ENCODE measurements at places on chromosomes 4 and X.
A peak's percentile ranks its signal among the peaks of the same experiment; 100 is the strongest.

DNA sequence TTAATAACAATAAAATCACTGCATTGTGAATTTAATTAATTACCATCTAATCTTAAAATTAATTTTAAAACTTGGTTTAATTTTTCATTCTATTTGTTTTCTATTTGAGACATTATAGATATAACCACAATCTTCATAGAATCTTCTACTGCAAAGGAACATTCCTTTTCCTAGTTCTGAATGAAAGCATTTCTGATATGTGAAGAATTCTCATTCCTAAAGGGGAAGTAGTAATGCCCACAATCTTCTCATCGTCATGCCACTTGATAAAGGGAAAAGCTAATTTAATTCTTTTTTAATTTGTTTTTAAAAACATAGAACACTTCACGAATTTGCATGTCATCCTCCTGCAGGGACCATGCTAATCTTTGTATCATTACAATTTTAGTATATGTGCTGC lies 23.7 kb downstream of the MGARP start:
- no peak for DNase-seq

DNA sequence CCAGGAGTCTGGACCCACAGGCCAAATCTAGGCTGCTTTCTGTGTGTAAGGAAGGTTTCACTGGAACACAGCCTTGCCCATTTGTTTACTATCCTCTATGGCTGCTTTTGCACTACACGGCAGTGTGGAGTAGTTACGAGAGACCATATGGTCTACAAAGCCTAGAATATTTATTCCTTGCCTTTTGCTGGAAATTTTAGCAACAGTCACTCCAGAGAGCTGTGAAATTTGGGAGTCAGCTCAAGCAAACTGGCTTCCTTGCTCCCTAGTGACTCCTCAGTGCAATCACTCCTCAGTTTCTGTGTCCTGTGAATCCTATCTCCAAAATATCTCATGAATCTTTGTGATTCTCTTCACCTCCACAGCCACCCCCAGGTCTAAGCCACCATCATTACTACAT lies 99.0 kb upstream of the CPEB2 start:
- DNase-seq = no peak

- no peak for DNase-seq
Observed at GRCh38 chr4:113406723-113407016, 354.9 kb downstream of the CAMK2D start.

GRCh38 chrX:68881911-68882310 lies 53.1 kb downstream of the EFNB1 start:
- no peak for DNase-seq

DNA sequence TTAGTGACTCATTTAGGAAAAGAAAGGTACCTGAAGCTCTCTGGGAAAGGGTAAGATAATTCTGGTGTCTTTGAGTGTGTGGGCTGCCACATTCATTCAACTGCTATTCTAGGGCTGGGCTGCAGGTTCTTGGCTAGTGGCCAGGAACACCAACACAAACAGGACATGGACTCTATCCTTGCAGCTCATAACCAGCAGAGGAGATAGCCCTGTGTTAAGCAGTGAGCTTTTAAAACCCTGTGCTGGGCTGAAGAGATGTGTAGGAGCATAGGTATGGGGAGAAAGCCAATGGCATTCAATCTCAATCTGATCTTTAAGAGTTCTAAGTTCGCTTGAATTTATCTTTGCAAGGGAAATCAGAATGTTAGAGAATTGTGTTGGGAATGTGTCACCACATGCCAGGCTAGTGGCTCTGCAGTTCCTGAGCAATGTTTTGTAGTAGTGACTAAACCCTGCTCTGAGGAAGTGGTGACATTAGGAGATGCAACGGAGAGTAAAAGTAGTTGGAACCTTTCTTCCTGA lies 39.2 kb downstream of the SGMS2 start:
- DNase-seq = peak; percentile 19

DNA sequence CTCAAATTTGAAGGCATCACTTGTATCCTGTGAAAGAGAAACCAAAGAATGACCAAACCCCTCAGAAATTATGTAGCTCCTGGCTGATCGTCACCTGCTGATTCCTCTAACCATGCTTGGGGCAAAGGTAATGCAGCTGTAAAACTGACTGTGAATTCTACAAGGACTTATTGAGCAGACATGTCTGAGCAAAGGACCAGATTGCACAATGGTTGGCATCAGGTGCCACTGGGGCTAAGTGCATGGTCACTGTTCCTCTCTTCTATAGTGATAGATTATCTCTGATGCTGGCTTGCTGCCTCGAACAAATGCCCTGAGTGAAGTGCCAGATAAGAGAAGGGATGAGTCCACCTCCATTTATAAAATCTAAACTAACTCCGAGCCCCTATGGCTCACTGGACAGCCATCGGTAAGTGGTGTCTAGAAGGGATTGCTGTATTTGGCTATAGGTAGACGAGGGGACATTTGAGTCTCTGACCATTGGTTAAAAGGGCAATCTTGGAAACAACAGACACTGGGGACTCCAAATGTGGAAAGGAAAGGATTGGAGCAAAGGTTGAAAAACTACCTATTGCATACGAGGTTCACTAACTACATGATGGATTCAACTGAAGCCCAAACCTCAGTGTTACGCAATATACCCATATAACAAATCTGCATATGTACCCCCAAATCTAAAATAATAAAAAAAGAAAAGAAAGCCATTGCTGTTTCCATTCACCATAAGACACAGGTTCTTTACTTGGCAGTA lies 110.7 kb upstream of the IGSF1 start:
- DNase-seq = no peak

DNA sequence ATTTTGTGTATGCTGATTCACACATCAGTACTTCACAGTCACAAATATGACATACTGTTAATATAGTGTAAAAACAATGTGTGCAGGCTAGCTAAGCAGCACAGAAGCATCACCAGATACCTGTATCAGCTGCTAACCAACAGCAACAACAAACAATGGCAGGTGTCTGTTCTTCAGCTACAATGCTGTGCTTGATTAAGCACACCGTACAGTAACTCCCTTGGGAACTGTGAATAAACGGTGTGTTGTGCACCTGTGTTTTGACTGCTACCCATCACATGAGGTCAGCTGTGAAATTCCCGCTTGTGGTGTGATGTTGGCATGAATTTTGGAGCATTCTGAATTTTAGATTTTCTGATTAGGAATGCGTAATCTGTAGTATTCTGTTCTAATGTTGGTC lies 379.7 kb upstream of the FAT1 start:
- DNase-seq = no peak

GRCh38 chr4:51901363-51901762 lies 58.4 kb downstream of the DCUN1D4 start:
- no peak for DNase-seq

DNA sequence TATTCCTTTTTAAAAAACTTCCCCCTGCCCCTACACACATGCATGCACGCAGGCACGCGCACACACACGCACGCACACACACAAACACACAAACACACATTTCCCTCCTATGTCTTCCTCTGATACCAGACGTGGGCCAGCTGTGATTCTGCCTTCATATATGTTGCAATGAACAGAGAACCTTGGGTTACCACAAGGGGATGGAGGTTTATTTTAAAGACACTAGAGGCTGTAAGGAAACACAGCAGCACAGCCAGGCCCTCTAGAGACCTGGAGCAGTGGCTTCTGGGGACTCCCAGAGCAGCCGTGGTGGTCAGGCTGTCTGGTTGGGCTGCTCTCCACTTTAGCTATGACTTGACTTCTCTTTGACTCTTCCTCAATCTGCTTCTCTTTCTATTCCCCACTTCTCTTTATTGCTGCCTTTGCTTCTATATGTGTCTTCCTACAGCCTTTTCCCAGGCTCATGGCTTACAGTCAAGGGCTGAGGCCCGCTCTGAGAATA lies 3.2 kb upstream of the TLR10 start:
- DNase-seq = no peak

DNA sequence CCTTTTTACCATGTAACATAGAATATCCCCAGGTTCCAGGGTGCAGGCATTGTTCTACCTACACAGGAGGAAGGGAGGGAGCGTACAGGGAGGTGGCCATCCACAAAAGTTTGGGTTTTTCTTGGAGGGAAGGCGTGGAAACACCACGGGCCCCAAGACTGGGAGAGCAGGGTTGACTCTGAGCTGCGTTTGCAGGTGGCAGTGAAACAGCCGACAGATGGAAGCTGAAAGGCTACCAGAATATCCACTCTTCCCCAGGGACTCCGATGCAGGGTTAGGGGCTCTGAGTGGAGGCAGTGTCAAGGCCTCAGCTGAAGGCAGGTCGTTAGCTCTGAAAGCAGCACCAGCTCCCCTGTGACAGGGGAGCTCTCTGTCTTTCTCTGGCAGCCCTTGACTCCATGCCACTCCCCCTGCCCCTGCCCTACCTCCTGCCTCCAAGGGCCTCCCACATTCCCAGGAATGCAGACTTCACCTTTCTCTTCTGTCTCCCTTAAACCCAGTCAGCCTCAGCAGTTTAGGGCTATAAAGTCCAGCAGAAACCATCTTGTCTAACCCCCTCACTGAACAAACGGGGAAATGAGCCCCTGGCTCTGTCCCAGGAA lies 14.0 kb upstream of the GLOD5 start:
- DNase-seq = no peak

DNA sequence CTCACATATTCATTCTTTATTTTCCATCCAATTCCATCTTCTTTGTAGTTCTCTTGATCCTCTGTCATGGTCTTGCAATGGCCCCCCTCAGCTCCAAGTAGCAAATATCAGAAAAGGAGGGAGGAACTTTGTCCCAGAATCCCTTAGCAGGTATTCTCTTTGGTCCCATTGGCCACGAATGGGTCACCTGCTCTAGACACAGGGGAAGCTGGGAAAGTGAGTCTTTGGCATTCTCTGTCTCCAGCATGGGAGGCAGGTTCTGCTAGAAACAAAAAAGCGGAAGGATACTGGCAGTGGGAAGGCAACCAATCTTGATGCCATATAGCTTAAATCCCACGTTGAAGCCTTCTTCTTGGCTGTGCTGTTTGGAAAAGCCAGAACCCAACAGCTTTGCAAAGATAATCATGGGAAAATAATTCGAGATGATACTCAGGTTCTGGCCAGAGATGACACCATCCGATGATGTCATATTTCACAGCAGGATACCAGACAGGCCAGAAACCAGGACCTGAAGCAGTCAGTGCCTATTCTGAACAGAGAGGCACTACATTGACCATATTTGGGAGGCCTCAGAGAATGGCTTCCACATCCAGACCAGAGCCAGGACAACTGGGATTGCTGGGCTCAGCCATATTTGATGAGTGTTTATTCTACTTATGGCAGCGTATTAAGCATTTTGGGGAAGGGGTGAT lies 110.4 kb upstream of the ATXN3L start:
- no peak for DNase-seq

- DNase-seq = no peak
Observed at GRCh38 chrX:119948381-119948780, 4.8 kb upstream of the NKAP start.

GRCh38 chrX:69150281-69150960 lies 14.8 kb downstream of the PJA1 start:
- no peak for DNase-seq

- peak; percentile 12 for DNase-seq
Observed at GRCh38 chr4:56026596-56026995, 77.9 kb downstream of the CEP135 start.

GRCh38 chrX:21948897-21949578 lies 8.5 kb downstream of the SMS start:
- DNase-seq = no peak

DNA sequence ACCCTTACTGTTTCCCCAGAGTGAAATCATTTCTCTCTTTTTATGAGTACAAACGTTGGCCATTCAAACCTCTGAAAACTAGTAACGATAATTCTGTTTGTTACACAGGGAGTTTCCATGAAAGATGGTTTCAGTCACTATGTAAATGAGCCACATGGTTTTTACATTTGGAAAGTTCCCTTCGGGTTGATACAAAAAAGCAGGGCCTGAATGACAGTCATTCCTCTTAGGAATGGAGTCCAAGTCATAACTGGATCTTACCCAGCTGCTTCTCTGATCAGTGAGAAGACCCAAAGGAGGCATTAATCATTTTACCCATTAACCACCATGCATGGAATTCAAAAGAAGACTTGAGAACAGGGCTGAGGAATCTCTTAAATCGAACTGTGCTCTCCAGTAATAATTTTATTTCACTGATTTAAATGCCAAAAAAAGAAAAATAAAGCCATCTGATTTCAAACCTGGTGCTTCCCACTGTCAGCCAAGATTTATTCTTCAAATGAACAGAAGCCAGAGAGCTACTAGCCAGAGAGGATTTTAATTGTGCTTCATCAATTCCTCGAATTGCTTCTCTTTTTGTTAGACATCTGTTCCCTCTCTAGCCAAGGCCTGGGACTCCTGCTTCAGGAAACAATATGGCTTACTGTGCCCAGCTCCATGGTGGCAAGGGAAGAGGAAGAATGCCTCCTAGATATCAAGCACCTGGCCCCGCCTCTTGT lies 3.2 kb downstream of the SOWAHB start:
- no peak for DNase-seq

DNA sequence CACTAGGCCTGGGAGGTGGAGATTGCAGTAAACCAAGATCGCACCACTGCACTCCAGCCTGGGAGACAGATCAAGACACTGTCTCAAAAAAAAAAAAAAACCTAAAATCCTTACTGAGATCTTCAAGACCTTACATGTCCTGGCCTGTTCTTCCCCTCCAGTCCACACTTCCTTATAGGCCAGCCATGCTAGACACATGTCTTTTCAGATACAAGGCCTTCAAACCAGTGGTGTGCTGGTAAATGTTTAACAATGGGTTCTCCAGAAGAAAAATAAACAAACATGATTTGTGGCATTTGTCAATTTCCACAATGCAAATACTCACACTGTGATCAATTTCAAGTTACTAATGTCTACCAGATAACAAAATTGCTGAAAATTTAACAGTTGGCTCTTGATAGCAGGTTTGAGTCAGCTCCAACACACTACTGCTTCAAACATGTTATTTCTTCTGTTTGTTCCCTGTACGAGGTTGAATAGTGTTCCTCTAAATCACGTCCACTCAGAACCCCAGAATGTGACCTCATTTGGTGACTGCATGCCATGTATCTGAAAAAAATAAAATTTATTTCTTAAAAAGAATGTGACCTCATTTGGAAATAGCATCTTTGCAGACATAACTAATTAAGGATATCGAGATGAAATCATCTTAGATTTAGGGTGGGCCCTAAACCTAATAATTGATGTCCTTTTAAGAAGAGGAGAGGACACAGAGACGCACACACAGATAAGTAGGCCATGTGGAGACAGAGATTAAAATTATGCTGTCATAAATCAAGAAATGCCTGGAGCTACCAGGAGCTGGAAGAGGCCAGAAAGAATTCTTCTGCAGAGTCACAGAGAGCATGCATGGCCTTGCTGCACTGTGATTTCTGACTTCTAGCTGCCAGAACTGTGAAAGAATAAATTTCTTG lies 144.4 kb downstream of the ZNF674 start:
- no peak for DNase-seq
